Activated T-helper 2 cell treated with anti-CD3 and anti-CD28 coated beads, Interferon-gamma antibody, Interleukin-2, Interleukin-4, amounts not matched to agents 10 μg/mL and 5 μg/mL and 100 μg/mL, durations not matched to agents 14 hours and 24 hours and 36 hours (primary cell): ENCODE measurements at places on chromosomes 2 and 18.

GRCh38 chr2:133977405-133977804 is 276.5 kb upstream of the MGAT5 start:
- DNase-seq = no peak

DNA sequence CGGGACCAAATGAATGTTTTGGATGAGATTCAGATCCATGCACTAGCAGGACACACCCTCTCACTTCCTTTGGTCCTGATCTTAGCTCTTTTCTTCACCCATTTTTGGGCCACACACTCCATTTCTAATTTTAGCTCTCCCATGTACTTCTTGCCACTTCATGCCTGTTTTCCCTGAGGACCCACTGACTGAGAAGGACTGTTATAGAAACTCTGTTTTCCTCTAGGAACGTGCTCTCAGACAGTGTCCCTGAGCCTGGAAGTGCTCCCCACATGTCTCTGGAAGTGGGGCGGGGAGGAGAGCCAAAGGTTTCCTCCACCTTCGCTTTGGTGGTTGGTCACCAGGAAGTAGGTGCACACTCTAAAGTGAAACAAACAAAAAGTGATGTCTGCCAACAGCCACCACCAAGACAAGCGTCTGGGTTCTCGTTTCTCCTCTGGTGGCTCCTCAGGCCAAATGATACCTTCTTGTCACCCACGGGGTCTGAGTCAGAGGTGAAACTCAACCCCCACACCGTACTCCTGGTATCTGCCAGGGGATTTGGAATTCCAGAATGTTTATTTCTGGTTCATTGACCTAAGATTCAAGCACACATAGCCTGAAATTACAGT is 74.7 kb downstream of the MERTK start:
- no peak for DNase-seq

- no peak for DNase-seq
These were observed 57.2 kb downstream of the REEP1 start for GRCh38 chr2:86280191-86280667.

DNA sequence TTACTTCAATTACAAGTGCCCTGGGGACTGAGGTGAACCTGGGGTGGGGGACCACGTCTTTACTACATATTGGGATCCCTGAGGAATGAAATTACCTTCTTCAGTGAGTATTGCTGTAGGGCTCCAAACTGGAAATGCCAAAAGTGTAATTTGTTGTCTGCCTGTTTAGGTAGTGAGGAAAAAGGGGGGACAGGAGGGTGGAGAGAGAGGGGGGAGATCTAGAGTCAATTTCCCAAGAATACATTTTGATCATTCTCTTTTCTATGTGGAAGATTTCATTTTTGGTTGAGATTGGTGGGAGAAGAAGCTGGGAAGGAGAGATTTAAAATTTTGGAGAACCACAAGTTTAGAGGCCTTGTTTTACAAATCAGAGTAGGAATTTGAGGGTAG is 101.1 kb downstream of the SPTBN1 start:
- no peak for DNase-seq

DNA sequence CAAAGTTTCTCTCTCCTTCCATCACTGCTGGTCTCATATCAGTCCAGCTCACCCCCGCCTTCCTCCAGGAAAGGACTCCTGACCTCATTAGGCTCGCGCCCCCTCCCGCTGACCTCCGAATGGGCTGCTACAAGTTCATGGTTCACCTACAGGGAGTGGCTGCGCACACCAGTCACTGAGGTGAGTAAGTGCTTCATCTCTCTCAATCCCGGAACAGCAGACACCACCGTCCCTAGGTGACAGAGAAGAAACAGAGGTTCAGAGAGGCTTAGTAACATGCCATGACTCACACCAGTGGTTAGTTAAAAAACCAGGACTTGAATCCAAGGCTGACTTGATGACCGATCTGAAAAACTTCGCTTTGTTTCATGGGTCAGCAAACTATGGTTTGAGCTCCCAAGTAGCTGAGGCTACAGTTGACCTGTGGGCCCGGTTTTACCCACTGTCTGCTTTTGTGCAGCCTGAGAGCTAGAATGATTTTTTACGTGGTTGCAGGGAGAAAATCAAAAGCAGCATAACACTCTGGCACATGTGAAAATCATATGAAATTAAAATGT is 42.0 kb downstream of the ZFP36L2 start:
- DNase-seq = no peak
